ENCODE measurements at places on chromosomes 7 and 10.
A peak's percentile ranks its signal among the peaks of the same experiment; 100 is the strongest.

- DNase-seq = no peak
These were observed 444.4 kb upstream of the CHRM2 start for GRCh38 chr7:136424058-136424457.

GRCh38 chr10:117955176-117955575 is 91.6 kb downstream of the RAB11FIP2 start:
- DNase-seq = no peak

GRCh38 chr10:8069627-8070026 is 15.1 kb downstream of the GATA3 start:
- DNase-seq = peak; percentile 50

DNA sequence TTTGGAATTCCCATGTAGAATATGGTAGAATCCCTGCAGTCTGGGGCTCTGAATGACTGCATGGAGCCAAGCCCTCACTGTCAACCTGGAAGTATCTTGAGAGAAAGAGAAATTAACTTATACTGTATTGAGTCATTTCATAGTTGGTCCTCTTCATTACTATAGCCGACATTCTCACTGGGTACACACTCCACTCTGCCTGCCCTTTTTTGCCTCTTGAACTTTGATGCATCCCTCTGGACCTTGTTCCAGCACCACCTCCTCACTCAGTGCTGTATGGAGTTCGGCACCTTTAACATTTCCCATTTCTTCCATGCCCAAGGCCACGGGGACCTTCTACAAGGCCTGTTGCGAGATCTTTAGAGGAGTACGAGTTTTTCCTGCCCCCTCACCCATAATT is 4.6 kb upstream of the ARHGAP22 start:
- DNase-seq = no peak

GRCh38 chr10:44416936-44417335 is 32.0 kb upstream of the CXCL12 start:
- no peak for DNase-seq

GRCh38 chr7:157022681-157023588 is 12.5 kb upstream of the MNX1 start:
- no peak for DNase-seq

- no peak for DNase-seq
These were observed 27.8 kb downstream of the COA1 start for GRCh38 chr7:43701500-43701854.

- DNase-seq = no peak
These were observed 28.3 kb upstream of the PRSS1 start for GRCh38 chr7:142720986-142721385.

GRCh38 chr7:147809786-147810185 is 780.8 kb upstream of the C7orf33 start:
- DNase-seq = no peak

DNA sequence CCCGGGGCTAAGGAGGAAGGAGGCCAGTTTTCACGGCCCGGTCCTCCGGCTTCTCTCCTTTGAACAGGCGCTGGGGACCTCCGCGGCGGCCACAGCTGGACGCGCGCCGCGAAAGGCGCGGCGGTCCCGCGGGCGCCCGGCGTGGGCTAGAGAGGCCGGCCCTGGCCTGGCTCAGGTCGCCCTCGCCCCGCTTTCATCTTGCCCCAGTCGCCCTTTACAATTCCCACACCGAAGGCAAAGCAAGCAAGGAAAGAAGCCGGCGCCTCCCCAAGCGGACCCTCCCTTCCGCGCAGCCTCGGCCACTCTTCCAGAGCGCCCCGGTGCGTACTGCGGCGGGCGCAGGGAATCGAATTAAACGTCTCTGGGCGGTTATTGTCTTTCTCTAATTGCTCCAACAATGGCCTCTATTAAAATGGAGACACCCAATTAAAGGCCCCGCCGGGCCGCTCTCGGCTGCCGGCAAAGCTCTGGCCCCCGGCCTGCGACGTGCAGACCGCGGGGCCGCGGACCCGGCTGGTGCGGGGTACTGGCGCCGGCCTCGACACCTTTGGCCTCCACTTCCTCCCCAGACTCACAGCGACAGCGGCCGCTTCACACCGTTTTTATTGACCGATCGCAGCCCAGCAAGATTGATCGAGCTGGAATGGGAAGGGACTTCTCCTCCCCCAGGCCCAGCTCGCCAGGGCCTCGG is 4.5 kb upstream of the GATA3 start:
- no peak for DNase-seq

DNA sequence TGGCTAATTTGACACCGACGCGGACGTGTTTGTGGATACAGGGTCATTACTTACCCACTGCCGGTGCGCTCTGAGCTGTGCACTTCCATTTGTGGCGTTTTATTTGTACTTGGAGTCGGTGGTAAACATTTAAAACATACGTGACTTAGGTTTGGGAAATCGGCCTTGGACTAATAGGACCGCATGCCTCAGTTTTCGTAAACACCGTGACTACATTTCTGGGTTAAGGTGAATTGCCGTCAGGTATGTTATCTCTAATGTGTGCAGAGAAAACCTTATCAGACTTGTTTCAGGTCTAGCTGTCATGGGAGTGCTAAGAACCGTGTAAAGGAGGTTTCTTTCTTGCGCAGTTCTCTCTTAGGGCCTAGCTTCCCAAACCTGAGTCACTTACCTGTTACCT is 51.7 kb upstream of the NCF1 start:
- no peak for DNase-seq

DNA sequence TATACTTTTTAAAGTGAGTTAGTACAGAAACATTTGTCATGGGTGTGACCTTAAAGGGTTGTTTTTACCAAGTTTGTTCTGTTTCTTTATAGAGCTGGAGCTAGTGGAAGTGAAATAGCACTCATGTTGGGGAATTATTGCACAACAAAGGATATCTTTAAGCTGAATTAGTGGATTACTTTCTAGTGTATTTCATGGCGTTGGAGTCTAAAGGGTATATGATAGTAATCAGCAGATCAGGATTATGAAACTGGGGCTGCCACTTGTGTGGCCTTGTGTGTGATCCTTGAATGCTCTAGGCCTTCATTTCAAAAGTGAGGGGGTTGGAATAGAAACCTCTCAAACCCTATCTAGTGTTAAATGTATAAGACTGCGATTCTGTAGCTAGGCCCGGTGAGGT is 123.6 kb downstream of the LYZL1 start:
- no peak for DNase-seq

- no peak for DNase-seq
These were observed 552.1 kb downstream of the DNAJB9 start for GRCh38 chr7:109121599-109122300.

DNA sequence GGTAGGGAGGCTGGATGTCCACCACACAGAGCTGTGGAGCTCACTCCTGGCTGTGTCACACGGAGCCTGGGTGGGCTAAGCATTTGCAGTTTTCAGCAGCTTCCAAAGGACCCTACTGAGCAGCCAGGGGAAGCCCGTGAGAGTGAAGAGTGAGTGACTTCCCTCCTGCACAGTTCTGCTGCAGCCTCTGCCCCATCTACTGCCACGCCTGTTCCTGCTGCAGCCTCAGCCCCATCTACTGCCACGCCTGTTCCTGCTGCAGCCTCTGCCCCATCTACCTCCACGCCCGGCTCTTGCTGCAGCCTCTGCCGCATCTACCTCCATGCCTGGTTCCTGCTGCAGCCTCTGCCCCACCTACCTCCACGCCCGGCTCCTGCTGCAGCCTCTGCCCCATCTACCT is 12.2 kb downstream of the ADAM8 start:
- no peak for DNase-seq

DNA sequence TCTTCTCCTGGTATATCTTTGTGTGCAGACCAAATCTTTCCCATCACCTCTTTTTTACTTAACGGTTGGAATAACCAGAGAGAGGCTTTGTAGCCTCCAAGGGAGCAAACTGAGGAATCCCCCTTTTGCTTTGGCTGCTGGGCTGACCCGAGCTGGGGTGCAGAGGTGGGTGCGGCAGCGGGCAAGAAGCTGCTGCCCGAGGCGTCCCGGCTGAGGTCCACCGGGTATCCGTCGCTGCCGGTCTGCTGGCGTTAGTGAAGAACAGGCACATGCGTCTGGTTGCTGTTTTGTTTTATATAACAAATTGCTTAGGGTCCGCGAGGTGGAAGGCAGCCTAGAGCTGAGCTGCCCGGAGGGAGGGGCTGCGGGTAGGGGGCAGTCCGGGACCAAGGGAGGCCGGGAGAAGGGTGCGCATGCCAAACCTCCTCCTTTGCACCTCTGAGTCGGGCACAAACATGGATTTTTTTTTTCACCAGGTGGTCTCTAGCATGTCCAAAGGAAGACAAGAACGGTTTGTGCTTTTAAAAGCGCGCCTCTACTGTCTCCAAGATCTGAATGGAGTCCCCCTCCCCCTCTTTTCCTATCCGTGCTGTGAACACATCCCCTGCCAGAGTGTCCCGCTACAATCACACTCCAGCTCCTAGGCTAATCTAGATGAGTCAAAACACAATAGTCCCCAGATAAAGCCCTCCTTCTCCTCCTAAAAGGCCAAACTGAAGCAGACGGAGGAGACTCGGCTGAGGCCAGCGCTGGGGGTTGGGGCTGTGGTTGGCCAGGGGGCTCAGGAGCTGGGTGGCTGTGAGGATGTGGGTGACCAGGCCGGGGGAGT is 6.8 kb upstream of the GATA3 start:
- no peak for DNase-seq

DNA sequence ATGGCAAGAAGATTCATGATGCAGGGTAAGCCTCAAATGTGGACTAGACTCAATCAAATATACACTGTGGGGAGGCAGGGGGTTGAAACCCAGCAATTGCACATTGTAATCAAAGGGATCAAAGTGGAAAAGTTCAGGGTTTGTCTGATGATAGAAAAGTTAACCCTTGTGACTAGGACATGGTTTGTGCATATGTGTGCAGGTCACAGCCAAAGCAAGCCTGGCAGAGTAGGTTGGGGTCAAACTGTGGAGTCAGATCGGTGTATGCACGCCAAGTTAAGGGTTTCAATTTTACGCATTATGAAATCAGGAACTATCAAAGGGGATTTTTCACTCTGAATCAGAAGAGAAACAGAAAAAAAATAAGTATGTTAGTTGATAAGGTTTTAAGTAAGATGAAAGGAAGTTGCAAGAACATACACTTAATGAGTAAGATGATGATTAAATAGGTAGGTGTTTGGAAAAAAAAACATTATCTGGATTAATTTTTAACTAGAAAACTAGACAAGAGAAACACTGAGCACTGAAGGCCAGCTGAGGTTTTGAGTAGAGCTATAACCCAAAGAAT is 188.3 kb downstream of the DGKB start:
- no peak for DNase-seq

DNA sequence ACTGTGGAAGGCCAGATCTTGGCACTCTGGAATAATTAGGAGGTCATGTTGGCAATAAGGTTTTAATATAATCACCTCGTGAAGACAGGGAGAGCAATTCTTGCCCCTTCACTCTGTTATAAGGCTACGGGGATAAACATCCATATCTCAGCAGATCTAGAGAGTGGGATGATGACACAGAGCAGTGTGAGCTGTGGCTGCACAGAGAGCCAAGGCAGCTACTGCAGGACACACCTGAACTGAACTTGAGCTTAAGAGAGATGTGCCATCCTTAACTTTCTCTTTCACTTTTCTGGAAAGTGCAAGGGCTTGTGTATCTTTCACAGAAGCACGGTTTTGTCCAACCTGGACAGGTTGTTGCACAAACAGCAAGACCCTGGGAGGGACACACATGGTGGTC is 174.7 kb downstream of the GATA3 start:
- no peak for DNase-seq

DNA sequence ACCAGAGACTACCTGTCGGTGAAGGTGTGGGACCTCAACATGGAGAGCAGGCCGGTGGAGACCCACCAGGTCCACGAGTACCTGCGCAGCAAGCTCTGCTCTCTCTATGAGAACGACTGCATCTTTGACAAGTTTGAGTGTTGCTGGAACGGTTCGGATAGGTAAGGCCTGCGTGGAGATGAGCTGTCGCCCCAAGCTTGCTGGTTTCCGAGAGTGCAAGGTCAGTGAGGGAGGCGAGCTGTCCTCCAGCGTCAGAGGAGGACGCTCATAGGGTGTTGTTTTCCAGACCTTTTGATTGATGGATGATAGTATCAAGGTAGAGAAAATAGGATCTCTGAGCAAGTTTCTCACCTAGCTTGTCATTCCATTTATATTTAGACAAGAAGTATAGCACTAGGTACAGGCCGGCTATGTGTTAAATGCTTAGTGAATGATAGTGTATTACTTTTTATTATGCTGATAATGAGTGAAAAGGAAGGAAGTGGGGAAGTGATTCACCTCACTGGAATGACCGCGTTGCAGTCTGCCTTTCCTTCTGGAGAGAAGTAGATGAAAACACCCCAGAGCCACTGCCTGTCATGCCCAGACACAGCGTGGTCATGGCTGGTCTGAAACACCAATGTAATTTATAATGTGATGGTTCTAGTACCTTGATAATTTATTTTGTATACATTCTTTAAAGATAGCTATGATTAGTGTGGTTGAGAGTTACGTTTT is 33.9 kb downstream of the BNIP3 start:
- peak; percentile 93 for DNase-seq

DNA sequence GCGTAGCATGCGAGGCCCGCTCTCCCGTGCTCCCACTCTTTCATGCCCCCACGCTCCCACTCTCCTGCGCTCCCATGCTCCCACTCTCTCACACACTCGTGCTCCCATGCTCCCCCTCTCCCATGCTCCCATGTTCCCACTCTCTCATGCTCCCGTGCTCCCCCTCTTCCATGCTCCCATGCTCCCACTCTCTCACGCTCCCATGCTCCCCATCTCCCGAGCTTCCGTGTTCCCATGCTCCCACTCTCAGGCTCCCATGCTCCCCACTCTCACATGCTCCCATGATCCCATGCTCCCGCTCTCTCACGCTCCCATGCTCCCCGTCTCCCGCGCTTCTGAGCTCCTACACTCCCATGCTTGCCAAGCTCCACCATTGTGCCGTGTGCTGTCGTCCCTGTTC is 84.4 kb upstream of the ANLN start:
- no peak for DNase-seq

- DNase-seq = no peak
These were observed 91.8 kb upstream of the LANCL2 start for GRCh38 chr7:55273186-55273980.

- DNase-seq = no peak
These were observed 175.8 kb downstream of the TNS3 start for GRCh38 chr7:47405921-47406800.

GRCh38 chr7:84454174-84454959 is 259.8 kb upstream of the SEMA3A start:
- peak; percentile 34 for DNase-seq

- DNase-seq = peak; percentile 44
These were observed 118.7 kb downstream of the RALA start for GRCh38 chr7:39741942-39742623.

DNA sequence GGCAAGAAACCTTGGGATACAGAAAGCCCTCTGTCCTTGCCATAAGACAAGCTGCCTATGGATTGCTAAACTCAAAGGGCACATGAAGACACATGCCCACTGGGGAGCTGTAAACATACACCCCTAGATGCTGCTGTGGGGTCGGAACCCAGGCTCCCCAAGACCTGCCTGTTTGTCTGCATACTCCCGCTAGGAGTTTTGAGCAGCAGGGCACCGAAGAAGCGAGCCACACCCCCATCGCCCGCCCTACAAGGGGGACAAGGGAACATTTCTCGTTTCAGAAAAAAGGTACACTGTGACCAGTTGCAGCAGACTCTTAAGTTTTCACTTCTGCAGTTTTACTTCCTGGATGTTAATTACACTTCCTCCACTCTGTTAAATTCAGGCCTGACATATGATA is 680.2 kb upstream of the GHITM start:
- no peak for DNase-seq
